GM20000 (cell line): ENCODE measurements at places on chromosomes 3 and 15.

GRCh38 chr3:141303481-141304223 is 64.7 kb upstream of the ZBTB38 start:
- peak; percentile 74 for DNase-seq

DNA sequence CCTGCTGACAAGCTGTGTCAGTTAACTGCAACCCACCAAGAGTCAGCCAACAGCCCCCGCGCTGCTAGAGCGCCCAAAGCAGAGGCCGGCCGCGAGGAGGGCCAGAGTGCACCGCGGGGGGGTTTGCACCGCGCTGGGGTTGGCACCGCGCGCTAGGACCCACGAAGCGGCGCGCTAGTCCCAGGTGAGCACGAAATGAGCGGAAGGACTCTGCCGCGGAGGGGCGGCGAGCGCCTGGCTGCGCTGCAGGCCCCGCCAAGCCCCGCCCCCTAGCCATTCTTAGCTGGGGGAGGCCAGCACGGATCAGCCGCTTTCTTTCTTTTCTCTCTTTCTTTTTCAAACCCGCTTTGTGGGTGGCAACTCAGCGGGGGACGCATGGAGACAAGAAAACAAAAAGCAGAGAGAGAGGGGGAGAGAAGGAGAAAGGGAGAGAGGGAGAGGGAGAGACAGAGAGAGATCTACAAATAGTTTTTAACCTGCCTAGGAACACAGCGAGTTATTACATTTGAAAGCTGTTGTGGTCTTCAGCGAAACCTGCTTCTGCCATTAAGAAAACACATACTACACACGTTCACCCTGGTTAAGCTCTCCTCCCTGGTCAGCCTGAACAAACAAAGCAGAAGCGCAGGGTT is 6.9 kb upstream of the FOXB1 start:
- DNase-seq, result peak; percentile 85

DNA sequence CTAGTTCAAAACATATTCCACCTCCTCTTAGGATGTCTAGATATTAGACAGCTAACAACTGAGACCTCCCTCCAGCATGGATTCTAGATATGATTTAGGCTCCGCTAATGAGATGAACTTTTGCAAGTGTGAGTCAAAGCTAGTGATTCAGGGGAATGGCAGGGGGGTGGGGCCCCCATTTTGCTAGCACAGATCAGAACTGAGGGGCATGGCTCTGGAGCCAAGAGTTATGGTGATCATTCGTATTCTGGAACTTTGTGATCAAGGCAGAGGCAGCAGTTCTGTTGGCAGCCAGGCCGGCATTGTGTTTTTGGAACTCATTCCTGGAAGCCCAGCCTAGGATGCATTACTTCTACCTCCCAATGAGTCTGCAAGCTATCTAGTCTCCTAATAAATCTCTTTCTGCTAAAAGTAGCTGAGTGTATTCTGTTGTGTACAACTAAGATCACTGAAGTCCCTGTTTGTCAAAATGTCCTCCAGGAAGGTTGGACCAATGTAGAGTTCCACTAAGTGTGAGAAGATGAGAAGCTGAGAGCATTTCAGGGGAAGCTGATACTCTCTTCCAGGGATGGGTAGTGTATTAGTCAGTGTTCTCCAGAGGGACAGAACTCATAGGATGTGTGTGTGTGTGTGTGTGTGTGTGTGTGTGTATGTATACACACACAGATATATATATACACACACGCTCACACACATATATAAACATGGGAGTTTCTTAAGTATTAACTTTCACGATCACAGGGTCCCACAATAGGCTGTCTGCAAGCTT is 312.7 kb downstream of the TLE3 start:
- no peak for DNase-seq

DNA sequence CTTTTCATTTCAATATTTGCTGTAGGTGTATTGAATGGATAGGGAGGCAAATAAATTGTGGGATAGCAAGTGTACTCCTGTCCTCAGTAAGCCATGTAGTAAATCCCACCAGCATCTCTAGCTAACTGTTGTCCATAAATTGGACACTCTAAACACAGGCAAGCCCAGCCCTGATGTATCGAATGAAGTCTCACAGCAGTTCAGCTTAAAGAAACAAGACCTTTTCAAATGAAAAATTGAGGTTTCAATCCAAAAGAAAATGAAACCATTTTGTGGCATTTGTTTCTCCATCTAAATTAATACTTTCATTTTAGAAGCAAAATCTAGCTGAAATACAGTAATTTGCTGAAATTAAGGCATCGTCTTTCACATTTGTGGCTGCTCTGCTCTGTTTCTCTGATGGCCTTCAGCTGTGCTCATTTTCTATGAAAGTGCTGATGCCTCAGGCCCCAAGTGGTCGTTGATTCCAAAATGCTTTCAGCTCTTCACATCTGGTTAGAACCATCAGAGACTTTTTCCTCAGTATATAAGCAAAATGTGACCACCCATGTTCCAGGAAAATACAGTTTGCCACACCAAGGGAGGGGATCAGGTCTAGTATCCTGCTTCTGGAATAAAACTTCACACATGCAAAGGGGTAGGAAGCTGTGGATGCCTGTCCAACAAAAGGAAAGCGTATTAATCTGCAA is 245.0 kb downstream of the ZMAT3 start:
- DNase-seq, result peak; percentile 4

- no peak for DNase-seq
These were observed 230.2 kb upstream of the CD96 start for GRCh38 chr3:111311709-111312235.
